ENCODE measurements at places on chromosomes 7 and 10.

DNA sequence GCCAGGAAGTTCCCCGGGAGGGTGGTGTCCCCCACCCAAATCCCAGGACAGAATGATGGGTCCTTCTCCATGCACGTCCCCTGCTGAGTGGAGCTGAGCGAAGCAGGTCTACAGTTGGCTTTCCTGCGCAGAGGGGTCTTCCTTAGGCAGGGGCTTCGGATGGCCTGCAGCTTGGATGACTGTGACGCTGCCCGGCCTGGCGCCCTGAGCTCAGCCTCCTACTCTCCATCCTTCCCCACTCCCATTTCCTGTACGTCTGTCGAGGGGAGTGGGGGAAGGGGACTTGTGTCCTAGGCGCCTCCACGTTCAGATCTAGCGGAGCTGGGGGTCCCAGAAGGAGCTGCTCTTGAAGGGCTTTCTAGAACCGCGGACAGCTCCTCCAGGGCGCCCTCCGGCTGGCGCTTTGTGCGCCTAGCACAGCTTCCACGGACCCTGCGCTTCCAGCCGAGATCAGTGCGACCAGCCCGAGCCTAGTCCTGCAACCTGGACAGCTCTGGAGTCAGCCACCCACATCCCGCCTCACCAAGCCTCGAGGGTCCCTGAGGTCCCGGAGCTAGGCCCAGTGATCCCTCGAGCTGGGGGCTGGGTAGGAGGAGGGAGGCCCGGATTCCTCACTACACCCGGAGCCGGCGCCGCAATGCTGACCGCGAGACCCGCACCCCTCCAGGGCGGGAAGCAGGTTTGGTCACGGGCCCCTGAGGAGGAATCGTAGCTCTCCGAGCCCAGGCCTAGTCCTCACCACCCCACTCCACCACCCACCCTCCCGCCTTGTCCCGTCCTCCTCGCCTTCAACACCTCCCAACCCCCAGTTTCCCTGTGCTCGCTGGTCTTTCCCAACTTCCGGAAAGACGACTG, 1.9 kb downstream of the GRID1 start:
- DNase-seq: no peak

DNA sequence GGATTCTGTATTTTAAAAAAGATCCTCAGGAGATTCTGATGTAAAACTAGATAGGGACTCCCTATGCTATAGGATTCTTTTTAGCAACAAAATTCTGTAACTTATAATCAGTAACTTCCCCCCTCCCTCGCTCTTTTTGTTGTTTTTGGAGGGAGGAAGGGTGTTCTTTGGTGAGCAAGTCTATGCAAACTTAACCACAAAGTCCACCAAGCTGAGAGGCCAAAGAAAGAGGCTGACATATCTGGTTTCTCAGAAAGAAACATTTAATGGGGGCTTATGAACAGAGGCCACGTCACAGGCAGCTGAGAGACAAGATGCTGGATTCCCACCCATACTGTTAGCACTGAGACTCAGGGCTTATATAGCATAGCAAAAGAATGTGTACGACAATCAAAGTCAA, 14.3 kb upstream of the ABCB5 start:
- DNase-seq: no peak

DNA sequence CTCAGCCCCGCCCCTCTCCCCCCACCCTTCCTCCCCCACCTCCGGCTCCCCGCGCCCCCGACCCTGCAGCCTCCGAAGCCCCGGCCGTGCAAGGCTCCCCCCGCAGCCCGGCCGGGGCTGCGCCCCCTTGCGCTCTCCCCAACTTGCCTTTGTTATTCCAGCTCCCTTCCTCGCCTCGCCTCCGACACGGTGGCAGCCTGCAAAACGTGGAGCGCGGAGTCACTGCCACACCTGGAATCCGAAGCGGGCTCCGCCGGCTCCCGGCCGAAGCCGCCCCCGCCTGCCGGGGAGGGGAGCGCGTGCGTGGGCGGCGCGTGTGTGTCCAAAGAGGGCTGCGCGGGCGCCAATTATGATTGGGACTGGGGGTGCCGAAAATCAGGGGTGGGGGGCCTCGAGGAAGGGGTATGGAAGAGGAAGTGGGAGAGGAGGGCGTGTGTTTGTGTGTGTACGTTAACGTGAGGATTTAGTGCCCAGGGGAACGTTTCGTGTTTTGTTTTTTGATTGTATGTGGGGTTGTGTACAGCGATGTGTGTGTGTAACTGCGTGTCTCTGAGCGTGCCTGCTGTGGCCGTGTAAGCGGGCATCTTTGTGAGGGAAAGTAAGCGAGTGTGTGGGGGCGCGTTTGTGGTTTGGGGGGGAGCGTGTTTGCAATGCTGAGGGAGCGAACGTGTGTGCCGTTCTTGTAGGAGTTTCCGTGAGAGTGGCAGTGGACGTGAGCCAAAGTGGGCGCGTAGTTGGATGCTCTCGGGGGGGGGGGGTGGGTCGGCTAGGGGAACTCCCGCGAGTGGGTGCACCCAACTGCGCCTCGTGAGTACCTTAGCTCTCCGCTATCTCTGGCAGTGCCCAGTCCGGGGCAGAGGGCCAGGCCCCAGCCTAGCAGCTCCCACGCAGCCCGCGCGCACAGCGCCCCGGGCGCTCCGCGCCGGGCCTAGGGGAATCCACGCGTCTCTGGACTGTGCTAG, 1.2 kb upstream of the ZMIZ1 start:
- no peak for DNase-seq

DNA sequence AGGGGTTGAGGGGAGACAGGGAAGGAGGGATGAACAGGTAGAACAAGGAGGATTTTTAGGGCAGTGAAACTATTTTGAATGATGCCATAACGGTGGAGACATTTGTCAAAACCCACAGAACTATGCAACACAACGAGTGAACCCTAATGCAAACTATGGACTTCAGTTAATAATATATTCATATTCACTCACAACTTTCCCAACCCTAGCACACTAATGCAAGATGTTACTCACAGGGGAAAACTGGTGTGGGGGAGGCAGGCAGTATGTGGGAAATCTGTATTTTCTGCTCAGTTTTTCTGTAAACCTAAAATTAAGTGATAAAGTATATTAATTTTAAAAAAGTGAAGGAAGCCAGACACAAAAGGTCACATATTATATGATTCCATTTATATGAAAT, 17.3 kb downstream of the GNA12 start:
- no peak for DNase-seq

GRCh38 chr7:114875186-114875585, 46.7 kb upstream of the MDFIC start:
- no peak for DNase-seq

- no peak for DNase-seq
These were observed 20.8 kb upstream of the OPTN start for GRCh38 chr10:13078912-13079775.

DNA sequence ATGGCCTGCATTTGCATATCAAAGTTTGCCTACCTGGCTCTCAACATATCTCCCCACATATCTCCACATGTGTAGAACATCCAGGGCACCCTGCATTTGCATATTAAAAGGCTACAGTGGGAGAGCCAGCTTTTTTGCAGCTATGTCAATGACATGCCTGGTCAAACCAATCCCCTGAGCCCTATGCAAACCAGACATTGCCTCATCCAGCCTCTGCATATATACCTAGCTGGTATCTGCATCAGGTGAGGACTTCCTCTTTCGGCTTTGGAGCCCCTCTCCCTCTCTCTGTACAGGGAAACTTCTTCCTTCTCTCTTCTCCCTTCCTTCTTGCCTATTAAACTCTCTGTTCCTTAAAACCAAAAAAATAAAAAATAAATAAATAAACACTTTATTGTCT, 142.7 kb upstream of the STEAP4 start:
- no peak for DNase-seq

DNA sequence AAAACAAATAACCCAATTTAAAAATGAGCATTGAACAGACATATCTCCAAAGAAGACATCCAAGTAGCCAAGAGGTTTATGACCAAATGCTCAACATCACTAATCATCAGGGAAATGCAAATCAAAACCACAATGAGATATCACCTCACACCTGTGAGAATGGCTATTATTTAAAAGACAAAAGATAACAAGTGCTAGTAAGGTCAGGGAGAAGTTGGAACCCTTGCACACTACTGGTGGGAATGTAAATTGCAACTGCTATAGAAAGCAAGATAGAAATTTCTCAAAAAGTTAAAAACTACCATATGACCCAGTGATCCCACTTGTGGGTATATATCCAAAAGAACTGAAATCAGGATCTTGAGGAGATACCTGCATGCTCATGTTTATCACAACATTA, 49.5 kb downstream of the SGMS1 start:
- no peak for DNase-seq

DNA sequence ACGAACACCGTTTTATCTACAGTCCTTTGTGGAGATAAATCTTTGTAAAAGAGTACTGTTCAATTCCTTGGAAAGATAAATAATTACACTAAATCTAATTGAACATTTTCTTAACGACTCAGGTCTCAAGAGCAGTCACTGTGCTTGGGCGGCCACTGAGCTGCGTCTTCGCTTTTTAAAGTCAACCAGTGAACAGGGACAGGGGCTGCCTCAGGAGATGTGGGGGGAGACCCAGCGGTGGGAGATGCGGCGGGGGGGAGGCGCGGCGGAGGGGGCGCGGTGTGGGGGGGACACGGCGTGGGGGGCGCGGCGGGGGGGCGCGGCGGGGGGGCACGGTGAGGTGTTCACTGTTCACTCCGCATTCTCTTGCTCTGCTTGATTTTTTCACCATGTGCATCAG, 39.8 kb downstream of the CAMK2B start:
- DNase-seq: no peak

- DNase-seq: no peak
These were observed 69.3 kb downstream of the HIPK2 start for GRCh38 chr7:139708541-139708940.

DNA sequence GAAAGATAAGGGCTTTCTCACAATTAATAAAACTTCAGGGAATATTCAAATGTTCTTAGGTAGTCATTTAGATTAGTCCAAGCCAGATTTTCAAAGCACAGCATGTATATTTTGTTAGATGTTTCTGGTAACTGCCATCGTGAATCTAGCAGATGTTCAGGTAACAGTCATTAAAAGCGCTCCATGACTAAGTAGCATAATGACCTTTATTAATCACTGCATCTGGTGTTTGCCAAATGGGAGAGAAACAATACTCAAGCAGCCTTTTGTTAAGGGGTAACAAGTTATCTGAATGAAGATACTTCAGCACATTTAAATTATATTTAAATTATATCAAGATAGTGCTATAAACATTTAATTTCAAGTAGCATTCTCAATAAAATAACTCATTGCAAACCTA, 47.5 kb downstream of the USP6NL start:
- DNase-seq: no peak

DNA sequence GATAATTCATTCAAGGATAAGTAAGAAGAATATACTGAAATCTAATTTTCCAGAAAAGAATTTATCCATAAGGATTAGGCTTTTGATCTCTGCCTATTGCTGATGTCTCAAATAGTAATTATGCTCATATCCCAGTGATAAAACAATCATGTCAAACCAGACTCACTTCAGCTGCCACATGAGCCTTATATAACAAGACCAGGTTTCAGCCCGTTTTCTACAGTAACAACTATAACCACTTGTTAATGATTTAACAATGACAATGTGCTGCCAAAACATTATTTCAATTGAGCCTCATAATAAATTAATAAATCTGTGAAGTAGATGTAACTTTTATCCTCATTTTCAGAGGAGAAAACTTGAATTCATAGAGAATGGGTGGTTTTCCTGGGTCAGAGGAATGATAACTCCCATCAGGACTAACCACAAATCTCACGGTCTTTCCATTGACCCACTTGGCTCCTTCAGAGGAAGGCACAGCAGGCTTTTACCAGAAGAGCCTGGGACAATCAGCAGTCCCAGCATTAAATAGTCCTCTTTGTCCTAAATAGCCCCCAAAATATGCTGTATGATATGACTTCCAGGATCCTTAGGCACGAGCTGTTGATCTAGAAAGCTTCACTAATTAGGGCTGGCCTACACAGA, 42.5 kb upstream of the SLIT1 start:
- no peak for DNase-seq

DNA sequence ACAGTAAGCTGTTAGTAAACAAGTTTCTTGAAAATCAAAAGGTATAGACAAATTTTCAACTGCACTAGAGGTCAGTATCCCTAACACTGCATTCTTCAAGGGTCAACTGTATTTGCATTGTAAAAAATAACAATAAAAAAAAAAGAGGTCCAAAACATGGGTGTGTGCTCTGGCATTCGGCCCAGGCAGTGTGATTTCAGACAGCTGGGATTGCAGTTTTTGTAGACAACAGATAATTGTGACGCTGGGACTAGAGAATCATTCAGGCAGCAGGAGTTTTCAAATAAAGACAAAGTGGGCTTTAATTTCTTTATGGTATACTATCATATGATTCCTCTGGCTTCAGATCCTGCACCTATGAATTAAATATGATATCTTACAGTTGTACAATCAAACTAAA, 543.2 kb upstream of the SEMA3D start:
- DNase-seq: no peak

GRCh38 chr7:94738071-94738470, 82.1 kb upstream of the SGCE start:
- no peak for DNase-seq

DNA sequence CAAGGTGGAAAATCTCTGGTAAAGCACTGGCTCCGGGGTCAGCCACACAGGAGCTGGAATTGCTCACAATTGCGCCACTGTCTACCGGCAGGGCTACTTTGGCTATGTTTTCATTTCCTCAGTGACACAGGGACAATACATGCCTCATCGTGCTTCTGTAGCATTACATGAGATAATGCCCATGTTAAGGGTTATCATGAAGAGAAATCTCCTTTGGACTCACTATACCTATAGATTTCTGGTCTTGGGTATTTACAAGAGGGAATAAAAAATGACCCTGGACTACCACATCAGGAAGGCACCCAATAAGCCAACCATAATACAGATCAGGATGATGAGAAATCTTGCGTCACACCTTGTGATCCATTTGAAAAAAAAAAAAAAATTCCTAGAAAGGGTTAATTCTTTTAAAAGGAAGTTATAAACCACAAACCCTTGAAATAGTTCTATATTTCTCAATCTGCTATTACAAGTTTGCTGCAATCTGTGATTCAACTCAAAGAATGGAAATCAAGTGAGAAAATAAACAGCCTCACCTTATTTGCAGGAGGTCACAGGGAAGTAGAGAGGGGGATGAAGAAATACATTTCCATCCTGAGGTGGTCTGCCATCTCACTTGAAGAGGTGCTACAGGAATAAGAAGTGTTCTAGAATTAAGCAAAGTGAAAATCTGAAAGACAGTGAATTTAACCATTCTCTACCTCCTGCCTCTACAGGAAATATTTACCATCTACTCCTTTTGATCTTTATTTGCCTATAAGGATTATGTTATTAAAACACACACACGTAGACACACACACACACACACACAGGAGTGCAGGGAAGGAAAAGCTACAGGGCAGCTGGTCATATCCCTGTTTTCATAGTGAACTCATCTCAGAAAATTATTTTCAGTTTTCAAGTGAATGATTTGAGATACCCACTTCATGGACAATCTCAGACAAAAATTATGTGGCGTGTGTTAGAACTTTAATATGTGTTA, 231.3 kb upstream of the CELF2 start:
- no peak for DNase-seq

All from SW 1271 (cell line).